ENCODE measurements at places on chromosomes 5 and 9.

- no peak for DNase-seq
Measured at GRCh38 chr5:142688281-142688989, 2.5 kb upstream of the FGF1 start.

GRCh38 chr5:160133918-160134304, 14.7 kb upstream of the PWWP2A start:
- DNase-seq = no peak

- DNase-seq = peak; percentile 49
Measured at GRCh38 chr9:108565651-108566378, 290.0 kb downstream of the ACTL7B start.

GRCh38 chr5:34455098-34455497, 201.0 kb upstream of the RAI14 start:
- DNase-seq = no peak

- DNase-seq = no peak
Measured at GRCh38 chr9:69822116-69822750, 1.6 kb downstream of the CFAP95 start.

DNA sequence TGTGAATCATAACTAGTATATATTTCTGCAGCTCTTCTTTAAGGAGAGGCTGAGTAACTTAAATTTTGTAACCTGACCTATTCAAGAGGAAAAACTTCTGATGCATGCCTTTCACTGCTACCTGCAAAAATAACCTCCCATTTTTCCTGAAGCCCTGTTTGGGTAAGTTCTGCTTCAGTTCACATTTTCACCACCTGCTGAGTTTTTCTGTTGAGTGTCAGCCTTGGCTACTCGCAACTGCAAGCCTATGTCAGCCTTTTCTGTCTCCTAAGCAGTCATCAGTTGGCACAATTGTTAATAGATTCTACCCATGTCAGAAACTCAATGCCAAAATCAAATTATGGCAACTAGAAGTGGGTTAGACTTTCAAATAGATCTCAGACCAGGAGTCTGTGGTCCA, 8.2 kb upstream of the TNFAIP8 start:
- no peak for DNase-seq

DNA sequence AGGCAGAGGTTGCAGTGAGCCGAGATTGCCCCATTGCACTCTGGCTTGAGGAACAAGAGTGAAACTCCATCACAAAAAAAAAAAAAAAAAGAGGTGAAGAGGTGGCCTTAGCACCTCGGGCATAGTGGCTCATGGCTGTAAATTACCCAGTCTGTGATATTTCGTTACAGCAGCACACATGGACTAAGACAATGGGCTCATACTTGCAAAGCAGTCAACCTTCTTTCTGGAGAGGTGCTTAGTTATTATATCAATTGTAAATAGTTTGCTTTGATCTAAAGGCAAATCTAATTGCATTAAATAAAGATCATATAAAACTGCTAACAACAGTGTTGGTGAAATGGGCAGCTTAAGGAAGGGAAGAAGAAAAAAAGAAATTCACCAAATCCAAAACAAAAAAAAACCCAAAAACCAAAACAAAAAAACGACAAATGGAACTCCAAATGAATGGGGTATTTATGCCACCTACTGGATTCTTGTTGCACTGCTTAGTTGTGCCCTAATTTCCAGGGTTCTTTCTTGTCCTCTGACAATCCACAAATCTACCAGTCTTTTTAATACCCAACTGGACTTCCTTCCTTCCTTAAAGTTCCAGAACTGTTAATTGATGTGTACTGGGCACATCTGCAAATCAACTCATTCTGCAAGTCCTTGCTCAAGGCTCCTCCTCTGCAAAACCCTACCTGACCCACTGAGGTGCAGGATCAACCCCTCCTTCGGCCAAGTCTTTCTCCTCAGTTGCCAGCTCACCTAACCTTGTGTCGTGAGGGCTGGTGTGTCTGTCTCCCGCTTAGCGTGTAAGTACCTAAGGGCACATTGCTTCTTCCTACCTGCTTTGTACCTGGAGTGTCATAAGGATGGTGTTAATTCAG, 35.0 kb upstream of the DMRT1 start:
- DNase-seq = no peak

DNA sequence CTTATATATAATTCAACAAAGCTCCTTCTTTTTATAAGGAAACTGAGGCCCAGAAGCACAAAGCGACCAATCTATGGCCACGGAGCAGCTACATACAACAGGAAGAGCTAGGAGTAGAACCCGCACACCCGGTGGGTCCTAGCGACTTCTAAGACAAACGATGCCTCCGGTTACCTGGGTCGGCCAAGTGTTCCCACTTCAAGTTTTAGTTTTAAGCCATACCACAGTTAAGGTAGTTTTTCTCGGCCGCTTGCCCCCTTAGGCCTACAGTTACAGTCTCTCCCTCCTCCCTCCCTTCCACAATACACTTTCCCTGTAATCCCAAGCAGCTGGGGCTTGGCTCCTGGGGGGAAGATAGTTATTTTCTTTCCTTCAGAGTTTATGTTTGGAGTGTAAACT, 533 bp downstream of the SREK1IP1 start:
- DNase-seq = peak; percentile 79

Data from NCI-H187 (cell line).